ENCODE measurements at places on chromosomes 7 and 10.

DNA sequence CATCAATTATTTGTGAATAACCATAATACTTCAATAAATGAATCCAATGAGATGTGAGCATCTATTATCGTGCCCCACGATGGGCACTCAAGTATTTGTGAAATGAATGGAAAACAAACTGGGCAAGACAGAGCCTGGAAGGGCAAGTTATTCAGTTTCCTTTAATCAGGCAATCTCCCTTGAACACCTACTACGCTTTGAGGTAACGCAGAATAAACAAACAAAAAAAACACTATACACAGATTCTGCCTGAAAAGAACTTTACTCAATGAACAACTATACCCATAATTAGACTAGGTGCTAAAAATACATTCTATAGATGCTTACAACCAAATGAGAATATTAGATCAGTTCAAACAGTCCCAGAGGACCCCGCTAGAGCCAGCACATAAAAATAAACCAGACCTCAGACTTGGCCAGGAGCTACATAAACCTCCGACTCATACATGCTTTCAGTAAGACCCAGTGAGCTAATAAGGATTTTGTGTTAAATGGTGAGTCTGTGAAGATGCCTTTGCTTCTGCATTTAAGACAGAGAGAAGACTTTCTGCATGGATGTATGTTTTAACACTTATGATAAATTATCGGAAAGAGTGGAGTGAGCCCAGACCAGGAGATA lies 121.3 kb downstream of the MPP7 start:
- no peak for DNase-seq

DNA sequence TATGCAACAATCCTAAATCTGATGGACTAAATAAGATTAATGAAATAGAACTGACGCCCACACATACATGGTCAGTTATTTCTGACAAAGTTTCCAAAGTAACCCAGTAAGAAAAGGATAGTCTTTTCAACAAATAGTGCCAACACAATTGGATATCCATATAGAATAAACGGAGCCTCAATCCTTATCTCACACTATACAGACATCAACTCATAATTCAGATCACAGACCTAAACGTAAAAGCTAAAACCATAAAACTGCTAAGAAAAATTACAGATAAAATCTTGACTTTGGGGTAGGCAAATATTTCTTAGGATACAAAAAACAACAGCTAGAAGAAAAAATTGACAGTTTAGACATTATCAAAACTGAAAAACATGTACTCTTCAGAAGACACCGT lies 8.5 kb downstream of the CACUL1 start:
- no peak for DNase-seq

GRCh38 chr10:6430423-6430980 lies 149.6 kb downstream of the PRKCQ start:
- no peak for DNase-seq

GRCh38 chr10:1173091-1173490 lies 116.9 kb downstream of the WDR37 start:
- no peak for DNase-seq

- peak; percentile 81 for DNase-seq
Observed at GRCh38 chr7:100965723-100966541, 3.4 kb upstream of the MUC12 start.

DNA sequence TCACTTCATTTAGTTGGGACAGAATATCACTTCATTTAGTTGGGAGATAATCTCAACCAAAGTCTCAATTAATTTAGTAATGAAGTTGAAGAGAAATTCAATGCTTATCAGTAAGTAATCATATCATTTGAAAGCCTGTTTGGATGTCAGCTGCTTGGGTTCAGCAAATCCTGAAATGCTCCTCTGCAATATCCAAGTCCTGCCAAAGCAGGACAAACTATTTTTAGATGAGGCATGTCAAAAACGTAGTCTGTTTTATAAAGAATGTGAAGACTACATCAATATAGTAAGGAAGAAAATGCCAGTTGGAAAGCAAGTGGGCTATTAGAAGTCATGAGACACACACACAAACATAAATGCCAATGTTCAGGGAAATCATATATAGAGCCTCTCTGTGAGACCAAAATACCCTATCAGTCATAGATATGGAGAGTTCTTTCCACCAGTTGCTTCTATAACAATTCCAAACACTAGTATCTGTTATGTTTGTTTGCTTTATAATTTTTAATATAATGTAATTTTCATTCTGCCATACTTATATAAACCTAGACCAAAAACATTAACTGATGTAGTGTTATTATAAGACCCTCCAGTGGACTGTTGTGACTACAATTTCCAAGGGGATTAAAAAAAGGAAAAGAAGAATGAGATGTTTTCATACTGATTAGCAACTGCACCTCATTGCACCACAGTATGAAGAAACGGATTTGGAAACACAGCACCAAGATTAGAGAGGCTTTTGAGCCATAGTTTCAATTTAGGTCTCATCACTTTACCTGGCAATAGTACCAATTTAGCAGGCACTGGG lies 160.7 kb downstream of the LRRTM3 start:
- DNase-seq = no peak

GRCh38 chr10:63935705-63936104 lies 414.5 kb downstream of the REEP3 start:
- DNase-seq = no peak

GRCh38 chr10:8463853-8464252 lies 409.4 kb downstream of the GATA3 start:
- no peak for DNase-seq

DNA sequence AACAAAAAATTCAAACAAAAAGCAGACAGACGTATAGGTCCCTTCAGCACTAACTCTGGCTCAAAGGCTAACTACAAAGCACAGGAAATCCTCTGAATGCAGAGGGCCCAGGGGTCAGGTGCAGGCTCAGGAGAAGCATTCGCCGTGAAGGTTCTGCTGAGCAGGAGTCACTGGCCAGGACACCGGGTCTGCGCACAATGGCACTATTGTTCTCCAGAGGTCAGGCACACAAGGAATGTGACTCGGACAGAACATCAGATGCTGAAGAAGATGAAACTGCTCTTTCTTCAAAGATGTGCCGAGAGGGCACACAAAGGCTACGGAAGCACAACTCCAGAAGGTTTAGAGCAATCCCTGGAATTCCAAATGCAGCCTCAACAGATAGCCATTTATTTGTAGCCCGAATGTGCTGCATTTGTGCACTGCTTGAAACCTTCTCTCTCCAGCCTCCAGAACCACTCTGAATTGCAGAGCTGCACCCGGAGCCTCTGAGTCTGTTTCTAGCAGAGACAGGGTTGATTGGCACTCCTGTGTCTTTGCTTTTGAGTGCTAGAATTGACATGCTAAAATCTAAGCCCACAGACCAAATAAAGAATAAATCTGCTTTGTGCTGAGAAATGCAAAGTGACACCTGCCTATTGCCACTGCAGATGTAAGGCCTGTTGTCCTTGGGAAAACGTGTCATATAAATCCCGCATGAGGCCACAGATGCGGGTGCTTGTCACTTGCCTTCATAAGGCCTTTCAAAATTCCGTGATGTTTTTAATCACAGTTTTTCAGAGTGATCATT lies 85.4 kb upstream of the AFAP1L2 start:
- peak; percentile 23 for DNase-seq

GRCh38 chr10:92284112-92284704 lies 6.7 kb downstream of the CPEB3 start:
- DNase-seq = no peak

- DNase-seq = no peak
Observed at GRCh38 chr7:157816086-157816485, 479.3 kb downstream of the DNAJB6 start.

GRCh38 chr10:45180946-45181875 lies 134.2 kb downstream of the OR13A1 start:
- no peak for DNase-seq

GRCh38 chr10:110746254-110746826 lies 102.2 kb downstream of the RBM20 start:
- DNase-seq = peak; percentile 60

DNA sequence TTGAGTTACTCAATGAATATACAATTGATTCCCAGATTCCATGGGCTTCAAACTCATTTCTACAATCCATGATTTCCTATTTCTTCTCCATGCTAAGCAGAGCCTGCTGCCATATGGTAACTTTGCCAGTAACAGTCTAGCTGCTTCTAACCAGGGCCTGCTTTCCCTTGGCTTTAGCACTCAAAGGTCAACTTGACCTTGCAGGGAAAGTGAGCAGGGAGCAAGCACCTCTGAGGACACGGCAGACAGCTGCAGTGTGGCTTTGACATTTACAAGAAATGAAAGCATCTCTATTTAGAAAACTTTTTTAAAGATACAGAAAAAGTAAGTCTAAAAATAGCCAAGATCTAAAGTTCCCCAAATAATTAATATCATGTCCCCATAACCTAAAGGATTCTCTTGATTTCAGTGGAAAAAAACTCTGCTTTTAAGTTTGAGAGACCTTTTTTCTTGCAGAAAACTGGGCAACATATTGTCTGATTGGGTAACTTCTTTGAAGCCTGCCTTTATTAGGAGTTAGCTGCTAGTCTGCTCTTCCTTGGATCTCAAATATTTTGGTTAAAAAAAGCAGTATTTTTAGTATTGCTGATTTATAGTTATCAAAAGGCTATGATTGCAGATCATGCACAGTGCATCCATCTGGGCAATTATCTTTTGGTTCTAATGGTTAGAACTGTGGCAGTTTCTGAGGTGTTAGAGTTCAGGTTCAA lies 257.9 kb downstream of the AHR start:
- DNase-seq = no peak

DNA sequence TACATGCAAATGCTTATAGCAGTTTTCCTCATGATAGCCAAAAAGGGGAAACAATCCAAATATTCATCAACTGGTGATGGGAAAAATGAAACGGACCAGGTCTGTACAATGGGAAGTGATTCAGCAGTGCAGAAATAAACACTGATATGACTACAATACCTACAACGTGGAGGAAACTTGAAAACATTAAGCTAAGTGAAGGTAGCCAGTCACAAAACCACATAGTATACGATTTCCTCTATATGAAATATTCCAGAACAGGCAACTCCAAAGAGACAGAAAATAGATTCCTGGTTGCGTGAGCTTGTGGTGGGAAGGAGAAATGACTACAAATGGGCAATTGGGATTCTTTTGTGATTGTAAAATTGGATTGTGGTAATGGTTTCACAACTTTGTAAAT lies 263.1 kb upstream of the PITRM1 start:
- DNase-seq = no peak

DNA sequence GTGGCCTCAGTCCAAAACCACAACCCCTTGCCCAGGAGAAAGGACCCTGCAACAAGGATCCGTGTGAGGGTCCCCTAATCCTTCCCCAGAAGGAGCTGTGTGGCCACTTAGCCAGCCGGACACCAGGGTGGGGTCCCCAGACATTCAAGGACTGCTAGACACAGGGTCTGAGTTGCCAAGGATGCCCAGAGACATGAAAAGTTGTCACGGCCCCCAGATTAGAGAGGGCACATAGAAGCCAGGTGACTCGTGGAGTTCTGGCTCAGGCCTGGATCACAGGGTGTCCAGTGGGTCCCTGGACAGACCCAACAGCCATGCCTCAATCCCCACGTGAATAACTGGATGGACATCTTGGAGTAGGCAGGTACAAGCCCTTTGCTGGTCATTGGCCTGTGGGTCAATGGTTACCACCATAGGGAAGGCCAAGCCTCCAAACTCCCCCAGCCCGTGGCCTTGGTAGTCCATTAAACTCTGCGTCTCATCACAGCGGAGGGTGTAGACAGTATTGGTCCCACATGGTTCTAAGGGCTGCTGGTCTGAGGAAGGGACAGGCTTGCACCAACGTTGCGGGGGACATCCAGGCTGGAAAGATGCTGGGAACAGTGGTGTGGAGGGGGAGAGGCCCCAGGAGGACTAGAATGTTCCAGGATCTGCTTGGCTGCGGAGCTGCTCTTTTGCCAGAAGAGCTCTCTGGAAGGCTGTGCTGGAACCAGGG lies 205.9 kb upstream of the PPP2R2D start:
- DNase-seq = no peak

GRCh38 chr7:7821517-7821916 lies 103.1 kb upstream of the RPA3 start:
- no peak for DNase-seq

DNA sequence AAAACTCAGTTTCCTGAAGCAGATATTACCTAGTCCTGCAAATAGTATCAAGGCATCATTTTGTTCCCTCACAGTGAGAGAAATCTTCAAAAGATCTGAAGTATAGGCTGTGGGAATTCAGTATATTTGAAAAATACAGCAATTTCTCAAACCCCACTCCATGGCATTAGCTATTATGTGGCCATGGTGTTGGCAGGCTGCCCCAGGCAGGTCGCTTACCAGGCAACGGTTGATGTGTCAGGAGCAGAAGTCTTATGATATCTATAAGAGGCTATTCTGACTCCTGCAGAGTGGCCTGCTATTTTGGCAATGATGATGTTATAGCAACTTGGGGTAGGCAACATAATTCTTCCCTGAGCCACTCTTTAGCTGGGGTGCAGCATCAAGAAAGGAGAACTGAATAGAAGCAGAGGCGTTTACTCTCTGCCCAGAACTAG lies 187.9 kb downstream of the PLXDC2 start:
- DNase-seq = peak; percentile 31

DNA sequence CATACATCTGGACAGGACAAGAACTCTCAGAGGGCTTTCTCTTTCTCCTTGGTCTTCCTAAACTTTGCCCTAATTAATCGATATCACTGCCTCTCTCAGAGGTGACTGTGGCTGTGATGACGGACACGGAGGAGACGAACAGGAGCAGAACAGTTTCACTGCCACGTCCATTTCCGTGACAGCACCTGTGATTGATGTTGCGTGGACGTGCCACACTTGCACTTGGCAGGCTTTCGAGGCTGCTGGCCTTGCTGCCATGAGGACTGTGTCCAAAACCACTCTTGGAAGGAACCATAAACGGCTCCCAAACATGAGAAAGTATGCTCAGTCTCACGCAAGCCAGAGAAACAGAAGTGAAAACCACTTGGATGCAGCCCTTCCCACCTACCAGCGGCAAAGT lies 308.1 kb downstream of the DNAJB6 start:
- DNase-seq = no peak

DNA sequence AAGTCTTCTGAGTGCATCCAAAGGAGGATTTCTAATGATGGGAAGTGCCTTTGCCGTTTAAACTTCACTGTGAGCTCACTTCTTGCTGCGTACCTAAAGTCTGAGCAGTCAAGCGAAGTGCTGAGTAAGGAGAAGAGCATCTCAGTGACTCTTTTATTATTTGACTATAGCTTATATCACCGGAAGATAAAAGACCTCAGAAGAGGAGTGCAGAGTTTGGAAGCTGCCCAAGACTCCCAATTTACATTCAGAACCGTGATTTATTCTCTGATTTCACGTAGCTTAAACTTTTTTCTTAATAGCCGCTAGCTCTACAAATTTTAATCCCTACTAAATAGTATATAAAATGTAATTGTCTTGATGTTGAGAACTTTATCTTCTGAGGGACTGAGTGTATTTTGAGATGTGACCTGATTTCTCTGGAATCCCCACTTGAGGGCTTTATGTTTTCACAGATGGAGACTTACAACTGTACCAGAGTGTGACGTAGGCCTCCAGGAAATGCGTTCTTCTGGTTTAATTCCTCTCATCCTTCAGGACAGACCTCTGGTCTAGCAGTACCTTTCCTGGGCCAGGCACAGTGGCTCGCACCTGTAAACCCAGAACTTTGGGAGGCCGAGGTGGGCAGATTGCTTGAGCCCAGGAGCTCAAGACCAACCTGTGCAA lies 51.1 kb downstream of the CAMK1D start:
- no peak for DNase-seq

All from mucosa of gallbladder (tissue), 1 donor.